OCI-LY7 (cell line): ENCODE measurements at places on chromosomes 7 and 10.

- no peak for DNase-seq
Observed at GRCh38 chr10:80542652-80543318, 5.1 kb downstream of the SH2D4B start.

DNA sequence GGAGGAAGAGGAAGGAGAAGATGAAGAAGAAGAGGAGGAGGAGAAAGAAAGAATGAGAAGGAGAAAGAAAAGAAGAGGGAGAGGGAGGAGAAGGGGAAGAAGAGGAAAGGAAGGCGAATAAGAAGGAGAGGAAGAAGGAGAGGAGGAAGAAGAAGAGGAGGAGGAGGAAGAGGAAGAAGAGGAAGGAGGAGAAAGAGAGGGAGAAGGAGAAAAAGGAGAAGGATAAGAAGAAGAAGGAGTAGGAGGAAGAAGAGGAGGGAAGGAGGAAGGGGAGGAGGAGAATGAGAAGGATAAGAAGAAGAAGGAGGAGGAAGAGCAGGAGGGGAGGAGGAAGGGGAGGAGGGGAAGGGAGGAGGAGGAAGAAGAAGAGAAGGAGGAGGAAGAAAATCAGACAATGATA, 149.2 kb upstream of the LYZL2 start:
- no peak for DNase-seq

DNA sequence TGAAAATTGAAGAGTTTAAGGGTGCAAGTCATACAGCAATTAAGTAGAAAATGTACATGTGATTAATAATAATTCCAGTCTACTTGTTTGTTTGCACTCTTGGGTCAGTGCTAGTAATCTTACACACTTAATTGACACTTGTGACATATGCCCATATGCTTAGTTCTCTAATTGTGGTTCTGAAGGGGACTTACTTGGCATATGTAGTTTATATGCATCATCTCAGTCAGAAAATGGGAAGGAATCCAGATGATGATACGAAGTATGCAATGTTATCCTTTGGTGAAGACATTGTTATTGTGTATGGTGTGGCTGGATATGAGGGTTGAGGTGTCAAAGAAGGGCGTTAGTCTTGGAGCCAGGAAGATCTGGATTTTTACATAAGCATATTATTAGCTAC, 193.5 kb upstream of the HDAC9 start:
- DNase-seq, result no peak

DNA sequence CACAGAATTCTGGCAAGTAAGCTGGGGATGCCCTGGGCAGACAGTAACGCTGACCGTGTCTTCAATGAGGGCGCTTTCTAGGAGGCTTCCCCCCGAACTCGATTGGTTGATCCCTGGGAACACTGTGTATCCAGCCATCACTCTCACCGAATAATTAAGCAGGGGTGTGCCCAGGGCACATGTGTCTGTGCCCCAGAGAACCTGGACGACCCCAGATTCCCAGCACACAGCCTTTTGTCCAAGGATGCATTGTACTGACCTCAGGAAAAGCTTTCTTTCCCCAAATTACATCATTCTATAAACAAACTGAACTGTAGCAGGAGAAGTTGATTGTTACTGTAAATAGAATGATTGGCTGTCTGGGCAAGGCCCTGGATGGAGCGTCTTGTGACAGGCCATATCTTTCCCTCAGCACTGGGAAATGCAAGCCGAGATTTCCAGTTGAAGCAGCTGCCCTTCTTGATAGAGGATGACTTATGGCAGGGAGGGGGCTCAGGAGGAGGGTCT, 6.6 kb upstream of the DEPP1 start:
- no peak for DNase-seq

GRCh38 chr7:17677408-17677807, 262.9 kb downstream of the SNX13 start:
- no peak for DNase-seq

GRCh38 chr7:66419210-66419609, 209.5 kb upstream of the KCTD7 start:
- no peak for DNase-seq

DNA sequence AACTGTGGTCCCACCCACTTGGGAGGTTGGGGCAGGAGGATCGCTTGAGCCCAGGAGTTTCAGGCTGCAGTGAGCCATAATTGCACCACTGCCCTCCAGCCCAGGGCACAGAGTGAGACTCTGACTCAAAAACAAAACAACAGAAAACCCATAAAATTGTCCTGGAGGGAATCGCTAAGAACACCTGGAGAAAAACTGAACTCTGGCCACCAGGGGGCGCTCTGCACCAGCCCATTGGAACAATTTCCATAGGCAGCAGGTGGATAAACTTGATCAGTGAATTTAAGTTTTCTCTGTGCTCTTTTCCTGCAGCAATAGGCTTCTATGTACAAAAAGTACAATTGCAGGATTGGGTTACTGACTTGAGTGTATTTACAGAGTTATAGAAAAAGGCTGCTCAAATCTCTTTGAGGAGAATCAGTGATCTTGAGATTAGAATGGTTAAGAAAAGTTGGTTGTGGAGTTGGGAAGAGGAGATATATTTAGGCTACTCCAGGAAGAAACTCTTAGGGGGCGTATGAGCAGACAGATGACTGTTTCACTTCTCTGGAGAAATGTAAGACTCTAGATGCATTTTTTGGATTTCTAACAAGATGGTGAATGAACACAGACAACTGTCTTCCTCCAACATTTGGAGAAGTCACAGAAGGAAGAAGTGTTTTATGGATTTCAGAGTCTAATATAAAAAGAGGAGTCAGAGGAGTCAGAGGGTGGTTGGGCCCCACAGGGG, 274.9 kb upstream of the GALNT17 start:
- peak; percentile 58 for DNase-seq

DNA sequence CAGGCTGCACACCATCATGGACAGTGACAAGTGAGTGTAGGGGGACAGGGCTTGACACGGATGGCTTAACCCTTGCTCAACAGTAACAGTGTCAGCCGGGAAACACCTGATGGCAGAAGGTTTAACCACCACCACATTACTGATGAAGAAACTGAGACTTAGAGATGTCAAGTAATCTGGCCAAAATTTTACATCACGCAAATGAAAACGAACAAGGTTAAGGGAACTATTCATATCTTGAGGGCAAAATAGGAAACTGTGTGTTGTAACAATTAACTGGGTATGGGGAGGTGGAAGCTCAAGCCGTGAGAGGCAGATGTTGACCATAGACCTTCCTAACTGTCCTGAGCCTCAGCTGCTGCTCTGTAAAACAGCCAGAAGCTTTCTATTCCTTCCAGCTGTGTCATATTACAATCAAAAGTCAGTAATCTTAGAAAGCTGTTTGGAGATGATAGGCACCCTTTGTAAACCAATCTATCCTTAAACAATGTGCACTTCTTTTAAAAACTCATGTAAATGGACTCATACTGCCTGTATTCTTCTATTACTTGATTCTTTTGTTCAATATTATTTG, 68.4 kb downstream of the ABCC2 start:
- no peak for DNase-seq

DNA sequence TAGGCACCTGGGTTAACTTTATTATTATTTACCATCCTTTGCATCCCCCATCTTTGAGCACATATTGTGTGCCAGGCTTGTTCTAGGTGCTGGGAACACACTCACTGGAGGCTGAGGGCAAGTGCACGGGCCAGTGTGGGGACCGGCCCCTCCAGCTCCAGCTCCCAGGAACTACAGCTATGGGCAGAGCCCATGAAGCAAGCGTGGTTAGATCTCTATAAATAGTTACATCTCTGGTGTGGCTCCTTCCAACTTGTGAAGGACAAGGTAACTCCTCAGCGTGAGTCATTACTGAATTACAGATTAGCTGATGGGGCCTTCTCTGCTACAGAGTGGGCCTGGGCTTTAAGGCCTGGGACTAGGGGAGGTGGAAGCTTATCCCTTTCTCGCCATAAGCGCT, 583.5 kb downstream of the SDK1 start:
- no peak for DNase-seq

GRCh38 chr7:124751027-124751426, 14.6 kb downstream of the GPR37 start:
- DNase-seq, result no peak

DNA sequence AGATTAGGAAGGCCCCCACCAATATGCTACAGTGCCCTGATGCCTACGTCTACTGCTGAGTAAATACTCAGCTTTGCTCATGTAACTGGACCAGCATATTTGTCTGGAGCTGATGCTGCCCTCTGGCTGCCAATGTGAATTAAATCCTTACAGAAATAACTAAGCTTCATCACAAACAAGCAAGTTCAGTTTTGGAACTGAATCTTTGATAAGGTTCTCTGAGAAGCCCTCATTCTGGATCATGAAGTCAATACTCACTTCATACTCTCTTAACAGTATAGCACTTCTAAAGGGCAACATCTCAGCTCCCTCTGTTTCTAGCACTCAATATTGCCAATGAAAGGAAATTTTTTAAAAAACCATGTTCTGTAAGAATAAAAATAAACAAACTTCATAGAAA, 246.7 kb downstream of the ETV1 start:
- DNase-seq, result peak; percentile 1

- DNase-seq, result no peak
Observed at GRCh38 chr10:50286517-50286916, 35.2 kb upstream of the ASAH2 start.

GRCh38 chr7:2521952-2522591, 2.5 kb downstream of the LFNG start:
- DNase-seq, result no peak

DNA sequence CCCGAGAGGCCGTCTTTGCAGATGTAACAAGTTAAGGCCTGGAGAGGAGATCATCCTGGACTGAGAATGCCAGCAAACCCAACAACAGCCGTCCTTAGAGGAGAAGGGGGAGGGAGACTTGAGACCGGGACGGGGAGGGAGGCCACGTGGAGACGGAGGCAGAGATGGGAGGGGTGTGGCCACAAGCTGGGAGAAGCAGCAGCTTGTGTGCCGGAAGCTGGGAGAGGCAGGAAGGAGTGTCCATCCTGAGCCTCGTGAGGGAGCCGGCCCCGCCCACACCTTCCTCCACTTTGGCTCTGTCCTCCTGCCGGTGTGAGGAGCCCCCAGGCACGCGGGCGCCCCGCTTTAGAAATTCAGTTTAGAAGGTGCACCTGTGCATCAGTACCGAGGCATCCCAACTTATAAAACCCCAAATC, 95.7 kb downstream of the DNAJB6 start:
- DNase-seq, result no peak

DNA sequence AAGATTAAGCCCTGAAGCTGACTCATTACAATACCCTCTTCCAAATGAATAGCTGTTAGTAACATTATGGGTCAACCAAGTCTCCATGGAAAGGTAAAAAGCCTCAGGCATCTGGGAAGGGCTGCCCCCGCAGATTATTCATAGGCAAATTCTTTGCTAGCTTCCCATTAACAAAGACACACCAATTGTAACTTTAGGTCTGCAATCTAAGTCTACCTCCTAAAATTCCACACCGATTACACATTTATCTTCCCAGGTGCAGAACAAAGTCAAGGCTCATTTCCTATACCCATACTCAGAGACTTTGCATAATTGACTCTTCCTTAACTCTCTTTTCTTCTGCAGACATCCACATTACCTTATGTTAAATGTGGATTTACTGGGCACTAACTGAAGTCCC, 826.3 kb upstream of the MBL2 start:
- no peak for DNase-seq

DNA sequence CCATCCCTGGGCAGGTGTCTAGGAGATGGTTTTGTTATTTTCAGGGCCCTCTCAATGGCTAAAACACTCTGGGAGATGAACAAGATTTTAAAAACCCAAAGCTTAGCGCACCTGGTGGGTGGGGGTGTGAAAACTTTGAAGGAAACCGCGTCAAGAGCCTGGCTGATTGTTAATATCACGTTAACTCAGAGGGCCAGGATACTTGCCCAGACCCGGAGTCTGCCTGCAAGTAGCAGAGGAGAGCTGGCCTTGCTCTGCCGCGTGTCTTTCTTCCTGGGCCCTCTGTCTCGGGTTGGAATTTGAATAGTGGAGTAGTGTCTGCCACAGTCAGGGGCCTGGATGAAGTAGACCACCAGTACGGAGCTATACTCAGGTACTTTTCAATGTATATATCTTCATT, 1.1 kb downstream of the MGMT start:
- DNase-seq, result no peak

DNA sequence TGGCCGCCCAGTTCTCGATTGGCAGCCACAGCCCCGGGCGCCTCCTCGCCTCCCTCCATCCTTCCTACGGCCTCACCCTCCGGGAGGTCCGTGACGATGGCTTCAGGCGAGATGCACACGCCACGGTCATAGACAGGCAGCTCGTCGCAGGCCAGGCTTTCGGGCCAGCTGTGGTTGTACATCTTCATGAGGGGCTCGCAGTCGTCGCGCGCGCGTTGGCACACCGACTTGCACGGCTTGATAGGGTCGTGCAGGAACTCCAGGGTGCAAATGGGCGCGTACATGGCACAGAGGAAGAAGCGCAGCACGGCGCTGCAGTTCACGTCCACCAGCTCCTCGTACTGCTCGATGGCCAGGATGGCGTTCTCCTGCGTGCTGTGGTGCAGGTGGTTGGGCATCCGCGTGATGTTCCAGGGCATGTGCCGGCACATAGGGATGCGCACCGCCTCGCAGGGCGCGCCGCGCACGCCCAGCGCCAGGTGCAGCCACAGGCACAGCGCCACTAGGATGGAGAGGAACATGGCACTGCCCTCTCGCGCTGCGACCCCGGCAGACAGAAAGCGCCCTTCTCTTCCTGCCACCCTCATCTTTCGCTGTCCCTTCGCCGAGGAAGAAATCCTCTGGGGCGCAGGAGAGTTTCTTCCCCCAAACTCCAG, 472 bp downstream of the SFRP4 start:
- no peak for DNase-seq

DNA sequence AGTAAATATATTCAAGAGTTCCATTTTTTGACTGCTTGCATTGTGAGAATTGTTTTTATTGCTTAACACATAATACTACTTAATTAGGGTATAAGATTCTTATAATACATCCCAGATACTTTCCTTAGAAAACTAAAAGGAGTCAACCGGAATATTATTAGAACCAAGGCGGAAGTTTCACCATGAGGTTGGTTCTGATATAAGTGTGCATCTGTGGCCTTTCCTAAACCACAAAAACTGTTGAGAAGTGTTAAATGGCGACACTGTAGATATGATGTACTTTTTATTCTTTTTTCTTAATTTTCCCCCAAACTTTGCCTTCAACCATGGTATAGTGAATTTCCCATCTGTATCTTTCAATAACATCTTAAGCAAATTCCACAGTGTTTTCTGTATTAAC, 32.3 kb upstream of the INHBA start:
- no peak for DNase-seq

DNA sequence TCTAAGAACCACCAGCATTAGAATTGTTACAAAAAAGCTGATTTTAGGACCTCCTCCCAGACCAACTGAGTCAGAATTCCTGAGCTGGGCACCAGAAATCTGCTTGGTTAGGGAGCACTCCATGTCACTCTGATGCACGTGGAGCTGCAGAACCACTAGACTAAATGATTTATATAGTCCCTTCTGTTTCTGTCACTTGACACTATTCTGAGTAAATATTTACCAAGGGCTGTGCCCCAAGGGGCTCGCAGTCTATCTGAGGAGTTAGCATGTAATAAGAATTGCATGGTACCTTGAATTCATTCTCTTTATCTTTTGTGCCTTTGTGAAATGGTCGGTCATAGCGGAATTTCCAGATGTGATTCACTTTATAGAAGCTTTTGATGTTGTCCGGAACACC, 196.0 kb upstream of the IMMP2L start:
- no peak for DNase-seq
